ENCODE measurements at places on chromosomes 7 and 10. TPM values are rescaled to one million over a fixed set of nuclear protein-coding genes. Genes with fewer than 3 reads are reported as not detected.

Gene TEX47
- total RNA-seq: not detected

Gene MSMB
- not detected for total RNA-seq

Gene PLCE1
- total RNA-seq: not detected

Gene OR6B1
- not detected for total RNA-seq

Gene ECHDC3
- total RNA-seq: 0.25 TPM

Gene NODAL
- total RNA-seq: 0.26 TPM

Gene HYAL4
- not detected for total RNA-seq

Gene PAPOLB
- not detected for total RNA-seq

Gene ANKRD61
- not detected for total RNA-seq
